ENCODE measurements at places on chromosomes 4 and X. TPM values are rescaled to one million over a fixed set of nuclear protein-coding genes. Genes with fewer than 3 reads are reported as not detected.

GLRB gene
- 6.2 TPM for total RNA-seq

CYTL1 gene
- 0.51 TPM for total RNA-seq

SSX1 gene
- not detected for total RNA-seq

THAP9 gene
- 6.2 TPM for total RNA-seq

RNF175 gene
- 3.9 TPM for total RNA-seq

EFHC2 gene
- total RNA-seq: 6.4 TPM

MRFAP1L1 gene
- total RNA-seq: 99.9 TPM

GRCh38 chrX:72368796-72369195, 63.1 kb upstream of the CITED1 start:
- no peaks in the 10 kb centered on the region for H3K27me3 ChIP-seq
- H3K27ac ChIP-seq: no peak overlapping the region
- no peaks in the 10 kb centered on the region for H3K36me3 ChIP-seq
- no peaks in the 10 kb centered on the region for H3K4me1 ChIP-seq

DNA sequence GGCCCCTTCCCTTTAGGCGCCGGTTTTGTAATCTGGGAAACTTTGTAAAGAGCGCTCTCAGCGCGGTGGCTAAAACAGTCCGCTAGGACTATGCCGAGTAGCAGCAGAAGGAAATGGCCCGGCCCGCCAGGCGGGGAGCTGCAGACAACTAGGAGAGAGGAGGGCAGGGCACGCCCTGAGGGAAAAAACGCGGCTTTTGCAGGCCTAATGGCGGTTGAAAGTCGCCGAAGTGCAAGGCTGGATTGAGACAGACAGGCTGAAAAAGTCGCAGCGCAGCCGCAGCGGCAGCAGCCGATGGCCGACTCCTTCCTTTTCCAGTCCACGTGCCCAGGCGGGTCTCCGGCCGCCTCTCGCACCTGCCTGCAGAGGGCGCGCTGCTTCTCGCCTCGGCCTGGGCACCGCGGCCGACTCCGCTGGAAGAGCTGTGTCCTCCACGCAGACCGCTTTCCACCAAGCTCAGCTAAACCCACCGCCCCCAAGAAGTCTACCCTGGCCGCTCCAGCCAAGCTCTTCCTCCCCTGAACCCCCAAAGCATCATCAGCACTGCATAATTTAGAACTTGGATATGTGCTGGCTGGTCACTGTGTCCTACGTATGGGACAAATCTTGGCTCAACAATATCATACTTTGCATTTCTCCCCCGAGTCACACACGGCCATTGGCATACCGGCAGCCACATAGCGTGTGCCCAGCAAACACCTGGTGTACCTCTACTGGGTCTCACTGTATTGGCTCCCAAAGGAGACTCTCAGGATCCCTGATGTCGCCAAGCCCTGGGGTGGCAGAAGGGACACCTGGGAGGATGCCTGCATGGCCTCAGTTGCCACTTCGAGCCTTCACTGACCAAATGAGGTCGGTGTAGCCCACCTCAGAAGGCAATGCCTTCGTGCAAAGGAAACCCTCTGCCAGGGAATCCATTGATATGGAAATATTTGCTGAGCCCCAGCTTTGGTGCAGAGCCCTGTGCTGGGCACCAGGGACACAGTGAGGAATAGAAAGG, 14.5 kb downstream of the SLC25A5 start:
- peak; percentile 44 for DNase-seq
- no peaks in the 10 kb centered on the region for H3K36me3 ChIP-seq
- H3K4me3 ChIP-seq: peak overlapping the region; percentile 14
- H3K4me1 ChIP-seq: no peaks in the 10 kb centered on the region
- peak overlapping the region; percentile 33 for H3K27ac ChIP-seq
- no peaks in the 10 kb centered on the region for H3K27me3 ChIP-seq

DNA sequence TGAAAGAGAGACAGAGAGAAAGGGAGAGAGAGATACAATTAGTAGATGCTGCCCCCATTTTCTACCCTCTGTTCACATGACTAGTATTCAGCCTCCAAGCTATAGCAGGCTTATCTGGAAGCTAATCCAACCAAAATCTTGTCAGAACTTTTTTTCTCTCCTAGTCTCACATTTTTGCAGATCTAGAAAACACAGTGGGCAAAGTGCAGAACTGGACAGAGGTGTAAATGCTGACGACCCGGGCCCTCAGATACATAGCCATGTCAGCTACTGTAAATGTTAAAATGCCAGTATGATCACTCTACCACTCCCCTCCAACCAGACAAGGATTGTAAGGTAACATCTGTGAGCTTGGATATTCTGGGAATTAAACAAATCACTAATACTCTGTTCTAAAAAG, 34.3 kb downstream of the GPC3 start:
- H3K27me3 ChIP-seq: no peaks in the 10 kb centered on the region
- H3K4me1 ChIP-seq: no peaks in the 10 kb centered on the region
- no peaks in the 10 kb centered on the region for H3K36me3 ChIP-seq
- no peak overlapping the region for H3K4me3 ChIP-seq
- no peak for DNase-seq

GRCh38 chr4:13970349-13970748, 342.8 kb upstream of the BOD1L1 start:
- no peaks in the 10 kb centered on the region for H3K4me1 ChIP-seq
- H3K36me3 ChIP-seq: no peaks in the 10 kb centered on the region
- DNase-seq: no peak

DNA sequence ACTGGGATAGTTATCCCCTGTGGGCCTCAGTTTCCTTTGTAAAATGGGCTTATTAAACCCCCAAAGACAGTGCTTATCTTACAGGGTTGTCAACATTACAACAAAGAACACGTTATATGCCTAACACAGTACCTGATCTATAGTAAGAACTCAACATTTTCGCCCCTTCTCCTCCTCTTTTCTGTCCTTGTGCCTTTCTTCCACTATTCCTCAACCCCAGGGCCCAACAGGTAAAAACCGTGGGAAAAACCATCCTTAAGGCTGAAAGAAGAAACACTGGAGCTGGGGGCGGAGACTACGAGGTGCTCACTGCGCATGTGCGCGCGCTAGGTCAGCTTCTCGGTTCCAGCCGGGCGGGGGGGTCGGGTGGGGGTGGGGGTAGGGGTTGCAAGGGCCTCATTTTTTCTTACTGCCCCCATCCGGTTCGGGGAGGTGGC, 426 bp upstream of the XIAP start:
- no peak for DNase-seq
- peak overlapping the region; percentile 96 for H3K27ac ChIP-seq
- H3K4me1 ChIP-seq: no peaks in the 10 kb centered on the region
- no peaks in the 10 kb centered on the region for H3K36me3 ChIP-seq

DNA sequence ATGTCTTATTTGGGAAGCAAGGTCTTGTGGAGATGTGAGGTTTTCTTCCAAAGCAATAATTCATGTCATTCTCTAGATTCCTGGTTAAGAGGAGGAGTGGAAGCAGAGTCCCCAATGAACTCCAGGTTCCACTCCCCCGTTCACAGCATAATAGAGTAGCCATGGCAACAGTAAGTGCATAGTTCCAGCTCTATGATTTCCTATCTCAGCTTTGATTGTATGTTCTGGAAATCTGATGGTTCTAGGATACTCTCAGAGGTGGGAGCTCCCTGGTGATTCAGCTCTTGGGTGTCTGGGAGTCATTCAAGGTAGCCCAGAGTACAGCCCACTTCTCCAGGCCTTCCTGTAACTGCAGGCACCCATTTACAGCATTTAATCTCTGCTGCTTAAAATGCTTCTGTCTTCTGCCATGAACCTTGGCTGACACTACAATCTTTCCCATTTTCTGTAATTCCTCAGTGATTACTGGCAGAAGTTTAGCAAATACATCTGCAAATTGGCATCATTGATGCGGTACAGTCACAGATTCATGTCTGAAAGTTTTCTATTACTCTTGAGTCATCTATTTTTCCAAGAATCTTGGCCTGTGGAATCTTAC, 242.0 kb downstream of the MAPK10 start:
- H3K4me3 ChIP-seq: no peak overlapping the region
- H3K27ac ChIP-seq: no peak overlapping the region
- H3K4me1 ChIP-seq: no peaks in the 10 kb centered on the region
- peak; percentile 20 for DNase-seq
- H3K36me3 ChIP-seq: no peaks in the 10 kb centered on the region

GRCh38 chr4:16931339-16932305, 33.2 kb upstream of the LDB2 start:
- no peak overlapping the region for H3K27ac ChIP-seq
- H3K4me3 ChIP-seq: no peak overlapping the region
- no peaks in the 10 kb centered on the region for H3K27me3 ChIP-seq
- no peaks in the 10 kb centered on the region for H3K36me3 ChIP-seq
- no peaks in the 10 kb centered on the region for H3K4me1 ChIP-seq

DNA sequence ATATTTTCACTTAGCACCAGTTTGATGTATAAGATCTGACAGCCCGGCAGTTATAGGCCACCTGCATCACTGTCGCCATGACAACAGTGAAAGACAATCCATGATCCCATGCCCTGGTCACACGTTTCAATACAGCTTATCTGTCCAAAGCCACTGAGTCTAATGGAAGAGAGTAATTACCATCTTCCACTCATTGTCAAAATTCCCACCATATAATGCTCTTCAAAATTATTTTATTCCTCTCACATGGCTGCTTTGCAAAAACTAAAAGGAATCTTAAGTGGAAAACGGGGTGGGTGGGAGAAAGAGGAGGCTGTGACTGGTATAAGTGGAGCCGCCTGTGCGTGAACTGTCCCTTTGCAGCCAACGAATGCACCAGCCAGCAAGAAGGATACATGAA, 44.2 kb downstream of the MAML3 start:
- H3K4me1 ChIP-seq: no peaks in the 10 kb centered on the region
- no peak for DNase-seq
- H3K27ac ChIP-seq: no peak overlapping the region
- no peaks in the 10 kb centered on the region for H3K27me3 ChIP-seq
- H3K36me3 ChIP-seq: no peaks in the 10 kb centered on the region

DNA sequence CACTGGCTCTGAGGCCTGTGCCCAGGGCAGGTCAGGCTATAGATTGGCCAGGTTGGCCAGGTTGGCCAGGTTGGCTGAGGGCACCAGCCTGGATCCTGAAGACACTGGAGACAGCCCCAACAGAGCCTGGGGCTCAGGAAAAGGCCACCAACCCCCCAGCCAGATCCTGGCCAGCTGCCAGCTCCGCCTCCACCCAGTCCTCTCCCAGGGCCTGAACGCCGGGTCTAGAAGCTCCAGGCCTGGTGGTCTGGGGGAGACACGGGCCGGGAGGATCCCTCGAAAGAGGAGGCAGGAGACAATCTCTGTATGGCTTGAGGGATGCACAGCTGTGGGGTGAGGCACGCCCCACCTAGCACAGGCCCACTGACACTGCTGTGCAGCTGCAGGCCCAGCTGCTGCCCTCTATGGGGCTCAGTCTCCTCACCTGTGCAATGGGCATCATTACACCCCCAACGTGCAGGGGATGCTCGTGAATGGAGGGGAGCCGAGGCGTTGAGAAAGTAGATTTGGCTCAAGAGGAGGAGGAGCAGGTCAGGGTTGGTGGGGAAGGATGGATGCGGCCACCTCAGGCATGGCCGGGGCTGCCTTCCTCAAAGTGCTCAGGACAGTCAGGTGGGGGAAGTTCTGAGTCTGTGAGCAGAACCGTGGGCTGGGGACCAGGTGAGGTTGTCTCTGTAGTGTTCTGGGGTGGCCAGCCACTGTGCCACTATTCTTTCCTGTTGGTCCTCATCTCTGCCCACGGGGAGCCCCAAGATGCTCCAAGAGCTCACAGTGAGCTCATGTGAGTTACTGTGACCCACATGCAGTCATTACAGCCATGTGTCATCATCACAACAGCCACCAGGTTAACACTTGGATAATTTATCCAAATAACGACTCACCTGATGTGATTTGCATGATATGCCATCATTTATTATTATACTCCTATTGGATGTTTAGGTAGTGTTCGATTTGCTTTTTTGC, 10.8 kb upstream of the GAGE10 start:
- no peak overlapping the region for H3K27ac ChIP-seq
- DNase-seq: no peak
- no peaks in the 10 kb centered on the region for H3K4me1 ChIP-seq
- no peaks in the 10 kb centered on the region for H3K36me3 ChIP-seq

- no peak overlapping the region for H3K27ac ChIP-seq
- DNase-seq: no peak
- H3K4me3 ChIP-seq: no peak overlapping the region
- no peaks in the 10 kb centered on the region for H3K4me1 ChIP-seq
- H3K36me3 ChIP-seq: no peaks in the 10 kb centered on the region
These were observed 17.7 kb upstream of the TMEM154 start for GRCh38 chr4:152697284-152698088.

GRCh38 chr4:85779165-85779564, 304.2 kb downstream of the ARHGAP24 start:
- no peaks in the 10 kb centered on the region for H3K4me1 ChIP-seq
- DNase-seq: no peak
- H3K27ac ChIP-seq: peak overlapping the region; percentile 80
- H3K4me3 ChIP-seq: peak overlapping the region; percentile 31
- no peaks in the 10 kb centered on the region for H3K27me3 ChIP-seq
- no peaks in the 10 kb centered on the region for H3K36me3 ChIP-seq
